ENCODE measurements at places on chromosomes 1 and 21.

GRCh38 chr1:24317081-24317480 is 2.1 kb upstream of the GRHL3 start:
- DNase-seq = no peak

DNA sequence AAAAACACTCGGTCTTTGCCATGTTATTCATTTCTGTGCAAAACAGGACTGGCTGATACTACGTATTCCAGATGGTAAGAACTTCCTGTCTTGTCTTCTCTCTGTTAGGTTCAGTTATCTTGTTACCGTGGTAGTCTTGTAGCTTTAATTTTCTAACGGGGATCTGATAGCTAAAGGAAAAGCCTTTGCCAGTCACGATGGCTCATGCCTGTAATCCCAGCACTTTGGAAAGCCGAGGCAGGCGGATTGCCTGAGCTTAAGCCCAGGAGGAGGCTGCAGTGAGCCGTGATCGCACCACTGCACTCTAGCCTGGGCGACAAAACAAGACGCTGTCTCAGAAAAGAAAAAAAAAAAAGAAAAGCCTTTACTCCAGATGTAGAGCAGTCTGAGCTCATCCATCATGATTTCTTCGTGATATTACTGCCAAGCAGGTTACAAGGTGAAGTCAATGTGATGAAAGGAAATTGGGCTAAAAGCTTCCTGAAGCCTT is 11.1 kb upstream of the MSTO1 start:
- DNase-seq = no peak

DNA sequence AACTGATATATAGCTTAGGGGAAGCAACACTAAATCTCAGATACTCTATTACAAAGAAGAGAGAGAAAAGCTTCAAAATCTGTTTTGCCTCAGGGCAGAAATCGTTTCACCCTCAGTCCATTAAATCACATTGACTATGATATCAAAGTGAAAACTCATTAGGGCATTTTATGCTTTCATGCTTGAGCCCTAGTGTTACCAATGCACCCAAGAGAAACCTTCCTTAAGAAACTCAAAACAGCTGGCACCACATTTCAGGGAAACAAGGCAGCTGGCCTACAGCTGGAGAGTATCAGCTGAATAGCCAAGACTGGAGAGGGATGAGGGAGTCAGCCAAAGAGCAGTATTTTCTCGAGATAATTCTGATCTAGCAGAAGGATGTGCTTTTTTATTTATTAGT is 14.9 kb downstream of the COLGALT2 start:
- no peak for DNase-seq

DNA sequence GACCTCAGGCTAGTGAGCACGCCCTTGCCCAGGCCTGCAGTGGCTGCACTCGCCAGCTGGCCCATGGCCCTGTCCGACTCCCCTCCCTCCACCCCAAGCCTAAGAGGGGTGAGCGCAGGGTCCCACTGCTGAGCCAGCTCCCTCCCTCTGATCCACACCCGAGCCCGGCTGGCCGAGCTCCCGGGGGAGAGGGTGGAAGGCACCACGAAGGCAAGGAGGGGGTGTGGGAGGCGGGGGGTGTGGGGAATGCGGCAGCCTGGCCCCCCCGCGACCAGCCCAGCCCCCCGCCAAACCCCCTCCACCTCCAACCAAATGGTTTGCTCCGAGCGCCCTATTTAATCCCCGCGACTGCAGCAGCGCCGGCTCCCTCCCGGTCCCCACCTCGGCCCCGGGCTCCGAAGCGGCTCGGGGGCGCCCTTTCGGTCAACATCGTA is at the start of gene CADM3:
Gene CADM3 (plus strand): TSS at position 362 of the 434 bp plus-strand sequence. CDS start 151 bp downstream, outside the sequence.
- DNase-seq = no peak

GRCh38 chr1:181910905-181911304 is 150.6 kb downstream of the ZNF648 start:
- no peak for DNase-seq

DNA sequence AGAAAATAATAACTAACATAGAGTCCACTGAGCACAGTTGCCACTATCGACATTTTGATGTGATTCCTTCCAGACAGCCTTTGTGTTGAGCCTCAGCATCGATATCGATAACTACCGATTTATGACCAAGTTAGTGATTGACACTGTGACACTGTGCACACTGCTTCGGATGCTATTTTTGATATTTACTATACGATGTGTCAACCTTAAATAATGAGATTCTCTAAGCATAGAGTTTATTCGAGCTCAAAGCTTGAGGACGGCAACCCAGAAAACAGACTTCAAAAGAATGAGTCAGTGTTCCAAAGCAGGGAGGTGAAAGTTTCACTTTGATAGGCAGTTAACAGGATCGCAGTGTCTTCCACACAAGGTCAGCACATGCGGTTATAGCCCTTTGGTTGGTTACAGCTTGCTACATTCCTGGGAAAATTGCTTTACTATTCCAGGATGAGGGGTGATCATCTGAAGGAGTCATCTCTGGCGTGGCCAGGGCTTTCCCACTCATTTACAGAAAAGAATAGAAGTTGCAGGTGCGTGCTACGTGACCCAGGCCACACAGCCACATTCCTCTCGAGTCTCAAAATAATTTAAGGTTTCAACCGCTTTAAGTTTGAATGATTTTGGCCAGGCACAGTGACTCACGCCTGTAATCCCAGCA is 53.6 kb upstream of the EFHD2 start:
- no peak for DNase-seq

DNA sequence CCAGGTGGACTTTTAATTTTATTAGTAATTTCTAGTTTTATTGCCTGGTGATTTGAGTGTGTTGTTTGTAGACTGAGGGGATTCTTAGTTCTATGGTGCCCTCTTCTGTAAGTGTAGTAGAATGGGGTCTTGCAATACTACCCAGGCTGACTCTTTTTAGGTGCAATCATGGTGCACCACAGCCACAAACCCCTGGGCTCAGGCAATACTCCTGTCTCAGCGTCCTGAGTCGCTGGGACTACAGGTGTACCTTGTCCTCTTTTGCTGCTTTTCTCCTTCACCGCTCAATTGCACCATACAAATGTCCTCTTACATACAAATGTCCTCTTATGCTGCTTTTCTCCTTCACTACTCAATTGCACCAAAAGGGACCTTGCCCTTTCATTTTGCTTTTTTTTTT is 43.1 kb downstream of the SCP2 start:
- no peak for DNase-seq

DNA sequence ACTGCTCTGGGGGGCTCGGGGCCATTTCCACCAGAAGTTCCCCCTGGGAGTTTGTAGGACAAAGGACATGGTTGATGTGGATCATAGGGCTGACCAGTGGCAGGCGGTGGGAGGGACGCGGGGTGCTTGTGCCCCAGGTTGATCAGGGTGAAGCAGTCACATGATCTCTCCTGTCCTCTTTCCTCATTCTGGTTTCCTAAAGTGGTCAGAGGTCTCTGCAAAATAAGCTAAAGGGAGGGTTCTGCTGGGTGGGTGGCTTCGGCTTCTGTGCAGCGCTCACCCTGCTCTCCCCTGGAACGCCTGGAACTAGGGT is 9.2 kb downstream of the PDXK start:
- no peak for DNase-seq

DNA sequence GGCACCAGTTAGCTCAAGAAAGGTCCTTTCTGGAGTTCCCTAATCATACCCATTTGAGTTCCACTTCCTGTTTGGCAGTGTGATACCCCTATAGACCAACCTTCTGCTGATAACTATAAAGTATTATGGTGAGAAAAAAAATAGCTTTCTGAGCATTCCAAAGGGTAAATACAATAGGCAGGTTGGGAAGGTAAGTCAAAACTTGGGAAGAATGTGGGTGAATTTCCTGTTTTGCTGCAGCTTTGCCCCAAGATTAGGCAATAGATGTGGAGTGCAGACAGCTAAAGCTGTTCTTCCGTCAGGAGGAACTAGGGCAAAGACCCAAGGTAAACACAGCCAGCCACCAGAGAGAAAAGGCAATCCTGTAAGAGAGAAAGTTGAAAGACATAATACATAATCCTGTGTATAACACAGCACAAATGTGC is 49.9 kb upstream of the GUCA2A start:
- no peak for DNase-seq
